ENCODE measurements at places on chromosomes 7 and 10.
A peak's percentile ranks its signal among the peaks of the same experiment; 100 is the strongest.

- no peak for DNase-seq
Observed at GRCh38 chr7:107744345-107744750, 406 bp downstream of the CBLL1 start.

DNA sequence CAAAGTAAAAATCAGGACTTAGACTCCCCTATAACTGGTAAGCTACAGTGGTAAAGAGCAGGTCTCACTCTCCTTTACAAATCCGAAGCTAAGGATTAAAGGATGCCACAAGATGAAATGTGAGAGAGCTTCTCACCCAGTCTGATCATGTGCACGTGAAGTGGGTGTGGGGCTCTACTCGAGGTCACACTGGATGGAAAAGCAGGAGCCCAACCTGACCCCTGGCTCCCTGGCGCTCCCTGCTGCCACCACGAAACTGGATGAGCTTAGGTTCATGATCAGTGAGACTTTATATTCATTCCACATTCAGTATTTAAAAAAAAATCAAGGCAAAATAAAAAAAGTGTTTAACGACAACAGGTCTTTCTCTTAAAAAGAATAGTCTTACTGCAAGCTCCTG lies 21.7 kb upstream of the FOXI2 start:
- DNase-seq, result no peak

- no peak for DNase-seq
Observed at GRCh38 chr7:151744656-151745638, 132.0 kb downstream of the PRKAG2 start.

- DNase-seq, result no peak
Observed at GRCh38 chr10:110456046-110456445, 41.7 kb upstream of the DUSP5 start.

DNA sequence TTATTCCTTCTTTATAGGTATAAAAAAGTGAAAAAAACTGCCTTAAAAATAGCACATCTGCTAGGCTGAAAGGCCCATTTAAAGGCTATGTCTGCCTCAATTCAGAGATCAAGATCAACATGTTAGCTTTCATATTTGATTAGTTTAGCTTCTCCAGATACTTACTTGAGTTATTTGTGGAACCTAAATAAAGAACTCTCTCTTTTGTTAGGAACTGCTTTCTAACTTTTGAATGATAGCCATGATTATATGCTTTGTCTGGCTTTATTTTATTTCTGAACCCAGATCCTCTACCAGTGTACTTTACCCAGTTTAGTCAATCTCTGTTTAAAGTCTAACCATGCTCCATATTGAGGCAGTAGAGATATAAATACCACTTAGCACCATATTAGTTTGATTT lies 515.5 kb upstream of the SEMA3D start:
- no peak for DNase-seq

GRCh38 chr10:106799776-106800175 lies 364.7 kb downstream of the SORCS1 start:
- no peak for DNase-seq

GRCh38 chr7:150668472-150668911 lies 17.0 kb upstream of the GIMAP2 start:
- no peak for DNase-seq

- no peak for DNase-seq
Observed at GRCh38 chr10:31678575-31679516, 249.8 kb downstream of the ARHGAP12 start.

DNA sequence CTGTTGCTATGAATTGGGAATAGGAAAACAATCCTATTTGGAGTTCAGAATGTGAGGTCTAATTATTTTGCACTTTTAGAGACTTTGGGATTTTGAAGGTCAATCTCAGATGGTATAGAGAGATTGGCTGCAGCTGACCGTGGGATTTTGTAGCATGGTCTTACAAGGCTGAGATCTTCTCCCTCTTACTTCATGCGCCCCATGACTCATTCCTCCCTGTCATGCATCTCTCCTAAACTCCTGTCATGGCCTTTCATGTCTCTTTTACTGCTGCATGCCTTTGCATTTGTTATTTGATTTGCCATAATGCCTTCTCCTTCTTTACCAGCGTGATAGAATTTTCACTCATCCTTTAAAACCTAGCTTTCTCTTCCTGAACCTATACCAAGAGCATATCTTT lies 133.1 kb downstream of the BBS9 start:
- DNase-seq, result no peak

DNA sequence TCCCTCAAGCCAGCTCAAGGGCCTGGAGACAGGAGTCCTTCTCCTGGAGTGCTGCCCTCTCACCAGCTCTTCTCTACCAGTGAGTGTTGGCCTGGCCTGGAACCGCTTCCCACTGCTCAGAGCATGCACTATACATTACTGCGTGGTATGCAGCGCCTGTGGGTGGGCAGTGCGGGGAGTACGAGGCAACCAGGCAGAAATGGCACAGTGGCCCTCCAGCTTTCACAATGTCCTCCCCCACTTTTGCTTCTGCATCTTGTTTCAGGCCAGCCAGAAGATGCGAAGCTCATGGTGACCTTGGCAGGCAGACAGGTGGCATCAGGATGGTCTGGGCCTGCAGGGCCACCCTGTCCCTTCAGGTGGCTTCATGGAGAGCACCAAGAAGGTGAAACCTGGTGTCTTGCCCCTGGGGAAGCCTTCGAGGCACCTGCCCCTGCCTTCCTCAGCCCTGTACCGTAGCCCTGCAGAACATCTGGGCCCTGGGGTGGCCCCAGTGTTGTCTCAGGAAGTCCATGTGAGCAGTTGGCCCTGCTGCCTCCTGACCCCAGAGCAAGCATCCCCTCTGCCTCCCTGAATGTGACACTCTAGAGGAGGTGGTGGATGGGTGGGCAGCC lies 35.8 kb downstream of the RASGEF1A start:
- no peak for DNase-seq

DNA sequence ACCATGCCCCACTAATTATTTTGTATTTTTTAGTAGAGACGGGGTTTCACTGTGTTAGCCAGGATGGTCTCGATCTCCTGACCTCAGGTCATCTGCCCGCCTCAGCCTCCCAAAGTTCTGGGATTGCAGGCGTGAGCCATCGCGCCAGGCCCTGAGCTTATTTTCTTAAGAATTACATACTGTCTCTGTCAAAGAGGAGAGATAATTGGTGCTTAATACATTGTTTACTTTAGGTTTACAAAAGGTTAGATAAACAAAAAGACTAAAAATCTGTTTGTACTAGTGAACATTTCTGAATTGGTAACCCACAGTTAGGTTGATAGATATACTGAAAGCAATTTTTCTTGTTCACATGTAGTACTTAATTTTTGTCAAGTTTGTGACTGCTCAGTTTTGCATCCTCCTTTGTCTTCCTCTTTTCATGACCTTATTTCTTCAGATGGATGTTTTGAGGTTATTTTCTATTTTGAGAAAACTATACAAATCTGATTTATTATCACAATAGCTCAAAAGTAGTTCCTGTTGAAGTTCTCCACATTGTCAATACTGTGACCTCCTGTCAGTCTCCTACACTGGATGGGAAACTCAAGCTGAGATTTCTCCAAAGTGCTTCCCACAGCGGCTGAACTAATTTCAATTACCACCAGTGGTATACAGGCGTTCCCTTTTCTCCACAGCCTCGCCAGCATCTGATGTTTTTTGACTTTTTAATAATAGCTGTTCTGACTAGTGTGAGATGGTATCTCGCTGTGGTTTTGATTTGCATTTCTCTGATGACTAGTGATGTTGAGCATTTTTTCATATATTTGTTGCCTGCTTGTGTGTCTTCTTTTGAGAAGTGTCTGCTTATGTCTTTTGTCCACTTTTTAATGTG lies 22.5 kb downstream of the HHEX start:
- DNase-seq, result no peak

- DNase-seq, result no peak
Observed at GRCh38 chr7:13308423-13308822, 621.0 kb downstream of the ARL4A start.

DNA sequence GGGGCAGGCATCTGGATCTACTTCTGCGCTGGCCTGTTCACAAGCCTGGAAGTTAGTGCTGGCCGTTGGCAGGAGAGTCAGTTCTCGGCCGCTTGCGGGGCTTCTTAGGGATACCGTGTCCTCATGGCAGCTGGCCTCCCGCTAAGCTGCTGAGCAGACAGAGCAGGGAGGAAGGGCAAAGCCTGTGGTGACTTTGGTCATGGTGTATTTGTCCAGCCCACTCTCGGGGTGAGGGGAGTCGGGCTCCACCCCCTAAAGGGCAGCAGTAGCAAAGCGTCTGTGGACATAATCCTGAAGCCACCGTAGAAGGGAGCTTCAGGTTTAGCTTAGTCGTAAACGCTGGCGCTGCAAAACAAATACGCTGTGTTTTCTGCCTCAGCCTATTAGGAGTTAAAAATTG lies 12.2 kb downstream of the UBE3C start:
- no peak for DNase-seq

DNA sequence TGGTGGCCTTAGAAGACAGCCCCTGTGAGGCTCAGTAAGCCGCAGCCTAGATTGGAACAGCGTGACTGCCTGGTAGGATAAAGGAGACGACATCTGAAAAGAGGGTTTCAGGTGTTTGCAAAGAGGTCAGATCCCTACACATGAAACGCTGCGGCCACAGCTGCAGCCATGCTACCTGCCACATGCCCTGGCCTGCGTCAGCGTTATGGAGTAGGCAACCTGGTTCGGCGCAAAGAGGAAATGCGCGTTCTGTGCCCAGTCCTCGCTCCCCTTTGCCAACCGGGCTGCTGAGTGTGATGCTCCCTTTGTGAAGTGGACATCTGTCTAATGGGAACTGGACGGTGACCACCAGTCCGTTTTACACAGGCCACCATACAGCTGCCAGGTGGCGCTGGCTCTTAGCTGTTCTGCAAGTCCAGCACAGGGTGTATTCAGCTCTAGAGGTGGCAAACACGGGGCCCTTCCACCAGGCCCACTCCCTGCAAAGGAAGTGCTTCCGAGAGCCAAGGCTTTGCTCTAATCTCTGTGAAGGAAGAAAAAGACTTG lies 160.3 kb downstream of the CELF2 start:
- no peak for DNase-seq

GRCh38 chr10:44749151-44749550 lies 162.0 kb upstream of the TMEM72 start:
- no peak for DNase-seq

- DNase-seq, result no peak
Observed at GRCh38 chr7:128841171-128841690, 11.0 kb downstream of the FLNC start.

DNA sequence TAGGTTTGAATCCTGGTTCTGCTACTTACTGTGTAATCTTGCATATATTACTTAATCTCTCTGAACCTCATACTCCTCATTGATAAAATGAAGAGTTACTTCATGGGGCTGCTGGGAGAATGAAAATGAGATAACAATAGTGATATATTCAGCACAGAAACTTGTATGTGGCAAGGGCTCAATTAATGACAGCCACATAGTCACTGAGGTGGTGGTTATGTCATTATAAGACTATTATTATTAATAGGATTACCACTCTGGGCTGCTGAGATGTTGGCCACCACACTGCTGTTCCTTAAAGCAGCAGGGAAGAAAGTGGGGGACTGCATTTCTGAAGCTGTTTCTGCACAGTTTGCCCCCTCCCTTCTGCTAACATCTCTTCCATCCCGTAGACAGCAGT lies 100.4 kb upstream of the PDLIM1 start:
- no peak for DNase-seq

DNA sequence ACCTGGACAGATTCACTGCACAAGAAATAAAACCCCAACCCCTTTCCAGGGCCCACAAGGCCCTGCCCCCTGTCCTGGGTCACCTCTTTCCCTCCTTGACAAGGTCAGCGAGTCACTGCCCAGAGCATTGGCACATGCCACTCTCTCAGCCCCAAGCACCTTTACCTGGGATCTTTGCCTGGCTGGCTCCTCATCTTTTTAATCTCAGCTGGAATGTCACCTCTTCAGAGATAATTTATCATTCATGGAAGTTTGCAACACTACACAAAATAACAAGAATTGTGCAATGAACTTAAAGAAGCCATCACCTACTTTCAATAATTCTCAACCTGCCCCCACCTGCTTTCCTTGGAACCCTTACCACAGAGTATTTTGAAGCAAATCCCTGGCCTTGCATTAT lies 19.2 kb downstream of the ANTXRL start:
- DNase-seq, result no peak

- no peak for DNase-seq
Observed at GRCh38 chr7:27546610-27547009, 116.1 kb downstream of the HIBADH start.

DNA sequence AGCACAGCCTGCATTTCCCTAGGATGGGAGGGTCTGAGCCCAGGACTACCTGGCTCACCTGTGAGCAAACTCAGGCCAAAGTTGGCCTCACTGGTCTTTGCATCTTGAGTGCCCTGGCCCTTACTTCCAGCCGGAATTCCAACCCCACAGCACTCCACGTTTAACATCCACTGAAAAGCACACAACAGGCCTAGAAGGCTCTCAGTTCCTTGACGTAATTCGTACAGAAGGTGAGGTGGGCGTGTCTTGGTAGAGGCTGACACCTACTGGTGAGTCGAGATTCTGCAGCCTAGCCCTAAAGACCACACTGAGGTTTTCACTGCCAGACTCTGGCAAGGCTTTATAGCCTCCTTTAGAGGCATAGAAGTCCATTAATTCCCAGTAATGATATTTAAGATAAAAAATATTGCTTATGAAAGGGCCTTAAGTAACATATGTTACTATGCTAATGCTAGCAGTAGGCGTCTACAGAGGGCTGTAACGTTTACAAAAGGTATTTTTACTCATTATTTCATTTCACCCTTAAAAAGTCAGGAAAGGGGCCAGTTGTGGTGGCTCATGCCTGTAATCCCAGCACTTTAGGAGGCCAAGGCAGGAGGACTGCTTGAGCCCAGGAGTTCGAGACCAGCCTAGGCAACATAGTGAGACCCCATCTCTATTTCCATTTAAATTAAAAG lies 95.8 kb downstream of the HIP1 start:
- DNase-seq, result peak; percentile 46

DNA sequence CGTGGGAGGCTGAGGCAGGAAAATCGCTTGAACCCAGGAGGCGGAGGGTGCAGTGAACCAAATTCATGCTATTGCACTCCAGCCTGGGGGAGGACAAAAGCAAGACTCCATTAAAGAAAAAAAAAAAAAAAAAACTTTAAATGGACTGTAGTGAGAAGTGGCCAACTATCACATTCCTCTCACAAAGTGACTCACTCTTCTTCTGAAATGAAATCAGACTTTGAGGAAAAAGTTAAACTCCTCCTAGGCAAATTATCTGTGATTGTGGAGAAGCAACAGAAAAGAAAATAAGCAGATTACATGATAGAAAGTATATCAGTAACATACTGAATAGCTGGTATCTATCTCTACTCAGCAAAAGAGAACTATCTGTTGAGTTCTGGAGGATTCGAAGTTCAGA lies 234.3 kb upstream of the PHF14 start:
- no peak for DNase-seq
